Stimulated activated CD8-positive, alpha-beta memory T cell treated with anti-CD3 and anti-CD28 coated beads, Interleukin-15, amount 100 ng/mL, for 4 hours (primary cell): ENCODE measurements at places on chromosomes 4 and X.

DNA sequence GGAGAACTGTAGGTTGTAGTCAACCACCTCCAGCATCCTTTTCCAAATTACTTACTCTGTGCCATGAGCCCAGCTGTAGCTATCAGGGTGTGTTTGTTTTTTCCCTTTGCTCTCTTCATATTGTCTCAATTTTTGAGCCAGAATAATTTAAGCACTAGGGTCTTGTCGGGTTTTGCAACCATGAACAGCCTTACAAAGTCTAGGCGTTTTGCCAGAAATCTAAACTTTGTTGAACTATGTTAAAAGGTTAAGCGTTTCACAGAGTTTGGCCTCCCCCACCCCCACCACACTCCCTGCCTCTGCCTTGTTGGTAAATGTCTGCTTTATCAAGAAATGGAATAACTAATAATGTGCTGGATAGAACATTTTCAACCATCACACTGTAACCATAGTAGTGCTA, 190.6 kb upstream of the TTC29 start:
- no peak for DNase-seq

DNA sequence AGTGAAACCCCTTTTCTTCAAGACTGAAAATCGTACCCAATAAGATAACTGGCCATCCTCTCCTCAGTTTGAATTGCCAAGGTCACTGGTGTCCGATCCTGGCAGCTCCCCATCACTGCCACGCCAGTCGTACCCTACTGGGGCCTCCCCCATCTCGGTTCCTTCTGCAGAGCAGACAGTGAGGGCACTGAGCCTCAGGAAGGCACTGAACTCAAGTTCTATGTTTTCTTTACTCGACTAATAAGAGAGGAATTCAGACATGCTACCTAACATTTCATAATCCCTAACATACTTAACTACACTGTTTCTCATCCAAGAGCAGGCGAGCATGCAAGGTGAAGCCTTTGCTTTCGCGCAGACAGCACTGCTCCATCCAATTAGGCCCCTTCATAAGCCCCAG, 23.4 kb downstream of the ZFYVE28 start:
- no peak for DNase-seq

- DNase-seq = no peak
Observed at GRCh38 chr4:73019462-73020047, 50.0 kb downstream of the COX18 start.

DNA sequence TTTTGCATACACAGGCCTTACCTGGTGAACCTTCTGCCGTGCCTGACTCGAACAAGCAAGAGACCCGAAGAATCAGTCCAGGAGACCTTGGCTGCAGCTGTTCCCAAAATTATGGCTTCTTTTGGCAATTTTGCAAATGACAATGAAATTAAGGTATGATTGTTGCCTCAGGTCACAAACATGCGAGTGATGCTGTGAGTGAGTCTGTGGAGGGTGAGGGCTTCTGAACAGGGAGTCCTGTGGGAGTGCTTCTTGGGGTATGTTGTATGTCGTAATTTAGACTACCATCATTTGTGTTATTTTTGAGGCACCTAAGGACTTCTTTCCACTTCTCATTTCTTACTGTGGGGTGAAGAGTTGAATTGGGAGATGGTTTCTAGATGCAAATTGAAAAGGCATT, 32.8 kb downstream of the HTT start:
- DNase-seq = no peak

- DNase-seq = no peak
Observed at GRCh38 chr4:41573502-41574001, 35.6 kb downstream of the LIMCH1 start.

- no peak for DNase-seq
Observed at GRCh38 chr4:8761824-8762205, 109.8 kb downstream of the HMX1 start.

GRCh38 chrX:115289465-115289864, at the start of gene LUZP4:
Gene LUZP4 (plus strand): TSS chrX:115289715. CDS start chrX:115289760, 45 bp downstream.
- no peak for DNase-seq

DNA sequence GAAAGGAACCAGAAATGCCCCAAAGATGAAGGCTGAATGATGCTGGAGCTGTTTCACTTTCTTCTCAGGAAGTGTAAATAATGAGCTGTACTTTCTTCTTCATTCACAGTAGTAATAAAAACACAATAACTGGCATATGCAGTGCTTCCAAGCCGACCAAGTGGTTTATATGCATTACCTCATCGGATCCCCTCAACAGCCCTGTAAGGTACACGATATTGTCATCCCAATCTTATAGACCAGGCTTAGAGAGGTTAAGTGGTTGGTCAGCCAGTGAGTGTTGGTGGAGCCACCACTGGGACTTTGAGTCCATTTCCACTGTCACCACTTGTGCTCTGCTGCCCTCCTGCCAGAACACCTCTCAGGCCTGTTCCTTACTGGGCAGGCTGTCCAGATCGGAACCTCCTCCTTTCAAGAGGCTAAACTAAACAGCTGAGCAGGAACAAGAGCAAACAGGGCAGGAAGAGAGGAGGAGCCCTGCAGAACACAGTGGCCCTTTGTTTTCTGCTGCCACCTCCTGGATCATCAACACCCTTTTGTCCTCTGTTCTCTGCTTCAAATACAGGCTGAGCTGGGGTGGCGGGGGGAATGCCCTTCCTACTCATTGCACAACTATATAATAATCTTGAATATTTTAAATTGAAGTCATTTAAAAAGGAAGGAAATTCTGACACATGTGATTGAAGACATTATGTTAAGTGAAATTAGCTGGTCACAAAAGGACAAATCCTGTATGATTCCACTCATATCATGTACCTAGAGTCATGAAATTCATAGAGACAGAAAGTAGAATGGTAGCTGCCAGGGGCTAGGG, 112.5 kb upstream of the ATP6AP2 start:
- no peak for DNase-seq

DNA sequence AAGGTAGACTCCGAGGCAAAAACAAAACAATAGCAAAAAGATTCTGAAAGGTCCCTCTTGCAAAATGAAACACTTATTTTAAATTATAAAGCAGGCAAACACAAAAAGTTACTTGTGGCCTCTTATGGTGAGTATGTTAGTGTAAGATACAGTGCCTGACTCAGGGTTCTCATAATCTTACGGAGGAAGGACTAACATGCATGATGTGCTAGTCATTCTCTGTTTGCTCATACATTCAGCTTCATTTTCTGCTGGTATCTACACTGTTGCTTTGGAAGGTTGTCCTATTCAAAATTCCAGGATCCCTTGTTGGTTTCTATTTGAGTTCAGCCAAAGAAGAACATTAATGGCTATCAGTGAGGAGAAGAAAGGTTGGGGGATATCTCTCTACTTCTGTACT, 249.1 kb upstream of the FAM47A start:
- DNase-seq = no peak

GRCh38 chr4:76823495-76823894, 74.4 kb downstream of the SOWAHB start:
- DNase-seq = no peak

- no peak for DNase-seq
Observed at GRCh38 chrX:19740744-19741143, 146.7 kb downstream of the SH3KBP1 start.
